ENCODE measurements at places on chromosomes 3 and 15.
A peak's percentile ranks its signal among the peaks of the same experiment; 100 is the strongest.

DNA sequence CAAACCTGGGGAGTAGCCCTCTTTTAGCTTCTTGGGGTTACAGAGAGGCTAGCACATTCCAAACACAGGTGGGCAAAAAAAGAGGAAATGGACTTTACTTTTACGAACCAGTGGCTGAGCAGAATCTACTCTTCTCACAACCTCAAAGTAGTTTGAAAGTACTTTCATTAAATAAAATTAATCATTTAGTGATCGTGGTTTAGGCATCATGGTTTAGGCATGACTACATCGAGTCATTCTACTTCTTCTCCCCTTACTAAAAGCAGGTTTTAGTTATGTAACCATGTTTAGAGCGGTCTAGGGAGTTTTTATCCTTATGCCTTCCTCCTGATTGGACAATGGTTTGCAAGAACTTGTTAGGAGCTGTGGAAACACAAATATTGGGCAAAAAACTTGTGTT is 2.5 kb upstream of the GREM1 start:
- DNase-seq: peak; percentile 81

DNA sequence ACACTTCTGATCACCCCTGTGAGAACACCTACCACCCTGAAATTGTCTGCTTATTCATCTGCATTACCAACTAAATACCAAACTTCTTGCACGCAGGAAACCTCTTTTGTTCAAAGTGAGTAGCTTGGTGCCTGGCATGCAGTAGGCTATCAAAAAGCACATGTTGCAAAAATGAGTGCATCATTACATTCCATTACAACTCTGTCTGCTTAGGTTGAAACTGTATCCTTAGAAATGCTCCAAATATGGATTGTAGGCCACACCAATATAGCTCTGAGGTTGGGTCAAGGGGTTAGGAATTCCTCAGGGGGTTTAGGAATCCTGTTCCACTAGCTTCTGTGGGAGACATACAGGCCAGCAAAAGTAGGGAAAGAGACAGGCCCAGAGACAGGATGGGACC is 107.2 kb downstream of the THRB start:
- DNase-seq: peak; percentile 93

DNA sequence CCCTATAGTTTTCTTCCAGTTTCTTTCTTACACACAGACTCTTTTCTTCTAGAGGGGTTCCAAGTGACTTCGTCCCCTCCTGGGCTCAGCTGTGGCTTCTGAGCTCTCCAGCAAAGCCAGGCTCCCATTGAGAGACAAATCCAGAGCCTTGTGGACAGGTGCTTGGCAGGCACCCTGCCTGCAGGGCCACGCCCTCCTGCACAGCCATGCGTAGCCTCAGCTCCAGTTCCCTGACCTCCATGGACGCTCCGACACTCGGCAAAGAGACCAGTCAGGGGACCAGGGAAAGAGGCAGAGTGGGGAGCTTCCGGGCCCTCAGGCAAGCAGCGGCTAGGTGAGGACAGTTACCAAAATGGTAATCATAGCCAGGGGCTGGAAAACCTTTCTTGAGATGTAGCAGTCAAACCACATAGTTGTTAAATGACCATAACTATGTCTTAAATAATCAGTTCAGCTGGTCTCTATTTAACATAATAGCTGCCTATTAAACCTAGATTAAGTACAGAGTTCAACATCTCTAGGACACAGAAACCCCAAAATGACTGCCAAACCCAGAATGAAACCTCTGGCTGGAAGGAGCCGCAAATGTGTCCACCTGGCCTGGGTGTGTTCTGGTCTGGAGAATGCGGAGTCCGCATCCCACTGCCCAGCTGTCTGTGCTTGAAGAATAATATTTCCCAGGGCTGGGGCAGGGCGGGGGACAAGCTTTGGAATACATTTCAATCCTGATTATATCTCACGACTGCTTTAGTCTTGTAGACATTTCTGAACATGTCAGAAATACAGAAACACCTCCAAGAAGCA is 69.3 kb upstream of the RGMA start:
- no peak for DNase-seq

- DNase-seq: no peak
Observed at GRCh38 chr3:14425581-14426304, 23.3 kb downstream of the SLC6A6 start.

GRCh38 chr3:15303728-15304127 is 28.7 kb downstream of the SH3BP5 start:
- no peak for DNase-seq

DNA sequence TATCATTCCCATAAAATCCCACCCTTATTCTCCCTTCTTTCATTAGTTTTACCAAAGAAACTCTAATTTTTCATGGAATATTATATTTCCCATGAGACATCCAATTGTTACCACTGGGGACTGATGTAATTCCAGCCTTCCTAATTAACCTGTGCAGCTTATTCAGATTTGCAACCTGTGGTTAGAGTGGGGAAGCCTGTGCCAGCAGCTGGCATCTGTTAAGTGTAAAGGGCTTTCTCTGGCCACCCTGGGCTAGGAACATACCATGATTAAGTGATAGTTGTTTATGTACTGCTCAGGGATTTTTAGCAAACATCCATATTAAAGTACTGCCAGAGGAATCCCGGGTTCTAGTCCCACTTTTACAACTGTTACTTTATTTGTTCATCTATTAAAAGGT is 78.2 kb downstream of the TPRG1 start:
- no peak for DNase-seq

- no peak for DNase-seq
Observed at GRCh38 chr3:66863205-66864111, 134.6 kb upstream of the KBTBD8 start.

- DNase-seq: peak; percentile 75
Observed at GRCh38 chr3:156892701-156893100, 66.5 kb downstream of the LEKR1 start.

- peak; percentile 81 for DNase-seq
Observed at GRCh38 chr3:187101184-187102072, 37.9 kb downstream of the RPL39L start.

GRCh38 chr15:68310178-68310803 is 32.7 kb downstream of the FEM1B start:
- DNase-seq: no peak

DNA sequence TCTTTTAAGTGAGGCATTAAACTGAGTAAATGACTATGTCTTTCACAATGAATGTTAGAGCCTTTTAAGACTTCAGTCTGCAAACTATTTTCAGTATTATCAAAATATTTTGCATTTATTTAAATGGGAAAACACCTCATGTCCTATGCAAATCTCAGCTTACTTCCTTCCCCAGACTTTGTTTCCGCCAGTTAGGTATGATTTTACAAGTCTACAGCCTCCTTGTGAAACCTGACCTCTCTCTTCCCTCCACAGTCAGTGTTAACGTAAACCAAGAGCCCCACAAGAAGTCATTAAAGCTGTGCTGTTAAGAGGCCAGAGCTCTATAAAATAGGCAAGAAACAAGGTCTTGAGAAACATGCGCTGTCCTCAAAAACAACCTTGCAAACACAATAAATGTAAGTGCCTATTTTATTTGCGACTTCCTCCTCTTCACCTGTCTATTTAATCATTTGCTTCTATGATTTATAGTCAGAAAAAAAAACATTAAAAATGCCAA is 48.3 kb downstream of the PRTG start:
- peak; percentile 1 for DNase-seq

- no peak for DNase-seq
Observed at GRCh38 chr15:99718421-99718820, 14.8 kb downstream of the LYSMD4 start.

- DNase-seq: peak; percentile 76
Observed at GRCh38 chr3:148962513-148962912, 28.8 kb upstream of the GYG1 start.

- no peak for DNase-seq
Observed at GRCh38 chr3:38235466-38235865, 30.1 kb upstream of the SLC22A13 start.

- peak; percentile 86 for DNase-seq
Observed at GRCh38 chr3:45123030-45123429, 23.1 kb downstream of the CDCP1 start.

- no peak for DNase-seq
Observed at GRCh38 chr3:127598841-127599570, 795 bp downstream of the MCM2 start.

DNA sequence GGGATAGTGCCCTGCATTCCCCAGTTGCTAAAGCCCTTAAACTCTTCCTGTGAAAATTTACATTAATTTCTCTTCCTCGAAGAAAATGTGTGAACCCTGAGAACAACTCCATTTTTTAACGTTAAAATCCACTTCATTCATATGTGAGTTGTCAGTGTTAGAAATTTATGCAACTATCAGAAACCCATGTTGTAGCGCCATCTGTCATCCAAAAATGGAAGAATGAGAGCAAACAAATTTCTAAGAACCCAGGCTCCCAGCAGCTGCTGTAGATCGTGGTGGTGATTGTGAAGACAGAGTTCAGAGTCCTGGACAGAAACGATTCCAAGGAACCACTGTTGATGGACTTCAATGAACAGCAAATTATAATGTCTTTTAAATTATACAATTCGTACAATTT is 179.7 kb upstream of the NDN start:
- no peak for DNase-seq

- DNase-seq: no peak
Observed at GRCh38 chr3:103953796-103954195, 1412.9 kb upstream of the ALCAM start.

DNA sequence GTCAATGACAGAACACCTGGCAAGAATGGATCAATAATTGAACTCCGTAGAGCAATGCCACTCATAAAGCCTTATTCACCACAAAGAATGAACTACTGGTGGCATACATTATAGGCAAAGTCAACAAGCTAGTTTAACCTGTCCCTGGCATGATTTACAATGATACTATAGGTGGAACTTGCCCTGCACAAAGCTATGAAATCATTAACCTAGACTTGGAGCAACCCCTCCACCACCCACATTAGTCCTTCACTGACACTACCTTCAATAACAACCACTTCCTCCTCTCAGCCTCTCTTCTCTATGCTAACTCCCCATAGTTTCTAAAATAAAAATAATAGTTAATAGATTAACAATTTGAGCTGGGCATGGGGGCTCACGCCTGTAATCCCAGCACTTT is 54.4 kb downstream of the ACAP2 start:
- DNase-seq: no peak
